CD4-positive, alpha-beta T cell (primary cell): ENCODE measurements at places on chromosomes 11 and 22. TPM values are rescaled to one million over a fixed set of nuclear protein-coding genes. Genes with fewer than 3 reads are reported as not detected.

UCP3 gene
- 3.0 TPM for total RNA-seq

DNA sequence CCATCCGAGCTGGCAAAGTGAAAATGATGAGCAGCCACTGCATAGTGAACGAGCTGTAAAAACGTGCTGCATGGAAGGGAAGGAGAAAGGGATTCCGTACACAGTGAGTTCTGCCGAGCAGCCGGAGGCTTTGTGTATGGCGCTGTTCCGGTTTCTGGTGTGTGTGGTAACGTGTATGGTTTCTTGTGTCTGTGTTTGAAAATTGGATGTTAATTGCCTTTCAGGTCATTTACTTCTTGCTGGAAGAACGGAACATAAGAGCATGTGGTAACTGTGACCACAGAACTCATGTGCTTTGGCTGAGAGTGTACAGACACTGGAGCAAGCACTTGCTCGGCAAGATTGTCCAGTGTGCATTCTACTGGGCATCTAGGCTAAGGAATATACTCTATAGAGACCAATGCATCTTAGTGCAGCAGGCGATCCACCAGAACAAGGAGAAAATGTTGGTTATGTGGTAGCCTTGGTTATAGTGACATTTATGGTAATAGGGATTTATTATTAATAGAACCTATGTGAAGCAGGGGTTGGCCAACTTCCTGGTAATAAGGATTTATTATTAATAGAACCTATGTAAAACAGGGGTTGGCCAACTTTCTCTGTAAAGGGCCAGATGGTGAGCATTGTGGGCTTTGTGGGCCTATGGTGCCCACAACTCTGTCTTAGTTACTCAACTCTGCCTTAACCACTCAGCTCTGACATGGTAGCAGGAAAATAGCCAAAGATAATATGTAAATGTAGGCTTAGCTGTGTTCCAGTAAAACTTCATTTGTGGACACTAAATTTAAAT lies 49.2 kb downstream of the GRAMD1B start:
- H3K36me3 ChIP-seq, result peaks cover 7% of the 10 kb centered on the region
- no peak for DNase-seq
- no peak overlapping the region for H3K27ac ChIP-seq
- peaks cover 11% of the 10 kb centered on the region for H3K4me1 ChIP-seq
- H3K4me3 ChIP-seq, result peak overlapping the region; percentile 16

DNA sequence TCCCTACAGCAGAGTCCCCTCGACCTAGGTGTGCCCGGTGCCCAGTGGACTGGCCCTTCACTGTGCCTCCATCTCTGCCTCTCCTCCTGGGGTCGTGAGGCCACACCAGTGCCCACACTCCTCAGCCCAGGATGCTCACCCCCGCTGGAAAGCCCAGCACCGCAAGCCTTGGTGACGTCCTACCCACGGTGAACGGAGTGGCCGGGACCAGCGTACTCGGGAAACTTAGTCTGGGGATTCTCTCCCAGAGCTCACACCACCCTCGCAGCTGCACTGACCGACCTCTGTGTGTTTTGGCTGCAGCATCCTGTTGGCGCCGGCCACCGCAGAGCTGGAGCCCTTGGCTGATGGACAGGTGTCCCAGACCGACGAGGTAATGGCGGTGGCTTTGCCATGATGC lies 35.5 kb upstream of the KRTAP5-7 start:
- DNase-seq, result no peak
- H3K27me3 ChIP-seq, result no peaks in the 10 kb centered on the region
- no peaks in the 10 kb centered on the region for H3K4me1 ChIP-seq
- no peak overlapping the region for H3K27ac ChIP-seq
- H3K4me3 ChIP-seq, result no peak overlapping the region

DNA sequence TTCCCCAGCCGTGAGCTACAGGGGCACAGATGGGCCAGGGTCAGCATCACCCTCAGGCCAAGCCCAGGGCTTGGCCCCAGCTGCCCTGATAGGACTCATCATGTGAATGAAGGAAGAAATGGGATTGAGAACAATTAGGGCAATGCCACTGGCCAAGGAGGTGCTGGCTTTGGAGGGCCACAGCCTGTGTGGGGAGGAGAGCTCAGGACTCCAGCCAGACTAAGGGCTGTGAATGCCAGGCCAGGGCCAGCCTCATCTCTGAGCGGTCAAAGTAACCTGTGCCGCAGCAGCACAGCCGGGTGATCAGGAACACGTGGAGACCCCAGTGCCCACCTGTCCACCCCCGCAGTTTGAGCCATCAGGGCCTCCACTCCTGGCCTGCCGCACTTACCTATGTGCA lies 10.1 kb downstream of the CHID1 start:
- H3K4me1 ChIP-seq, result no peaks in the 10 kb centered on the region
- H3K4me3 ChIP-seq, result no peak overlapping the region
- no peak for DNase-seq
- H3K36me3 ChIP-seq, result peaks cover 63% of the 10 kb centered on the region

DNA sequence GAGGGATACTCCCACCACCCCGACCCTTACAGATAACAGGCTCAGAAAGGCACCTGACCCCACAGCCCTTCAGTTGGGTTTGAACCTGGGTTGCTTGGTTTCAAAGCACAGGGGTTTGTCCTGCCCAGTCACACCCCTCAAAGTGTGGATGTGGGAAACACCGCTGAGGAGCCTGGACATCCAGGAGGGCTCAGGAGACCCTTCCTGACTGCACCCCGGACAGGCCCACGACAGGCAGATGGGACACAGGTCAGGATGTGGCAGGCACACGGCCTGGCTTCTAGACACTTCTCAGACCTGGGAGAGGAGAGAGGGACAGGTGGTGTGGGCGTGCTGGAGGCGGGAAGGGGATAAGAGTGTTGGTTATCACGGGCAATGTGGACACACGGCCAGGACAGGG lies 932.3 kb downstream of the BRD1 start:
- H3K36me3 ChIP-seq, result no peaks in the 10 kb centered on the region
- H3K27ac ChIP-seq, result no peak overlapping the region
- H3K4me1 ChIP-seq, result no peaks in the 10 kb centered on the region
- DNase-seq, result no peak
